ENCODE measurements at places on chromosomes 11 and 22. TPM values are rescaled to one million over a fixed set of nuclear protein-coding genes. Genes with fewer than 3 reads are reported as not detected.

DNA sequence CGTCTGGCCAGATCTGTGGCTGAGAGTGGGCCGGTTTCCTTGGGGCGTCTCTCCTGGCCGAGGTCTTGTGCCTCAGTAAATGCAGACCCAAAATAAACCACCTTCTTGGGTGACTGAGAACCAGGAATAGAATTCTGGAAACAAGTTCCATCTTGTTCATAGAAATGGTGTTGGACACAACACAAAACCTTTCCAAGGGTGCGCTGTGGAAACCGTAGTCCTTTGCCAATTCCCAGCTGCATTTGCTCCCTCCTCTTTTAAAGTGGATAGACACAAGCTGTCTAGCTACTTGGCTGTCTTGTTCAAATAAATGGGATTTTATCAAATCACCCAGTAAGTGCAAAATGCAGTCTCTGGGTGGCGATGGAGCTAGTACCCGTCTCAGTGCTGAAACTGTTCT is 300.2 kb downstream of the SHANK2 start:
- DNase-seq, result no peak
- no peaks in the 10 kb centered on the region for H3K4me1 ChIP-seq
- no peaks in the 10 kb centered on the region for H3K36me3 ChIP-seq
- H3K27me3 ChIP-seq, result no peaks in the 10 kb centered on the region
- no peak overlapping the region for H3K27ac ChIP-seq
- H3K4me3 ChIP-seq, result no peak overlapping the region

GRCh38 chr11:120545813-120546212 is 34.3 kb downstream of the GRIK4 start:
- H3K4me3 ChIP-seq, result no peak overlapping the region
- no peaks in the 10 kb centered on the region for H3K36me3 ChIP-seq
- no peaks in the 10 kb centered on the region for H3K27me3 ChIP-seq
- DNase-seq, result no peak
- H3K27ac ChIP-seq, result no peak overlapping the region

DNA sequence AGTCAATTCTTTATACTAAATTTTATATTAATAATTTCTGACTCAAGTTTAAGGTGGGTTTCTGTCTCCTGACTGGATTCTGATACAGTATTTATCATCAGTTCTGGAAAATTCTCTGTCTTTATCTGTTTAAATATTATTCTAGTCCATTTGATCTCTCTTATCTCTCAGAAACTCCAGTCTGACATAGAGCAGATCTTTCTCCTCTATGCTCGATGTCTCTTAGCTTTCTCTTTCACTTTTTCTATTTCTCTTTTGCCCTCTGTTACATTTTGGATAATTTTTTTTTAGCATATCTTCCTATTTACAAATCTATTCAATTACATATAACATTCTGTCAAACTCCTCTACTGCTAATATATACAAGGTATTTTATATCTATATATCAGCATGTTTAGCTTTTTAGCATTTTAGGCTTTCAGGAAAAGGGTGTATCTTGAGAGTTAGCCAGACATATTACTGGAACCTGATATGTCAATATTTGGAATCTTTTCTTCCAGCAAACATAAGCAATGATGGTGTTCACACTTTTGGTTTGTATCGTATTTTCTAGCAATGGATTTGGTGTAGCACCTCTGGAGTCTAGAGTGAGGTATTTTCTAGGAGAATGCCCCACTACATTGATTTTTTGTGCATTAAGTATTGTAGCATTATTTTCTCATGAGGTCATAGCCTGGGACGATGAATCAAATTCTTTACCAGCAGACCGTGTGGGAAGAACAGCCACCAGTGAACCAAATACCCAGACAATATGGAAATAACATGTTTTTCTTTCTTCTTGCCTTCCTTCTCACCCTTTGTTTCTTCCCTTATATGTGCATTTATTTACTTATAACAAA is 4.1 kb upstream of the NNMT start:
- H3K4me1 ChIP-seq, result peaks cover 39% of the 10 kb centered on the region
- peak overlapping the region; percentile 10 for H3K4me3 ChIP-seq
- no peaks in the 10 kb centered on the region for H3K36me3 ChIP-seq
- peak overlapping the region; percentile 99 for H3K27ac ChIP-seq
- no peak for DNase-seq
- no peaks in the 10 kb centered on the region for H3K27me3 ChIP-seq

- no peaks in the 10 kb centered on the region for H3K4me1 ChIP-seq
- DNase-seq, result no peak
These were observed 41.0 kb upstream of the TH start for GRCh38 chr11:2212411-2213251.

The CHRDL2 gene
- total RNA-seq, result not detected

- H3K36me3 ChIP-seq, result peaks cover 53% of the 10 kb centered on the region
- H3K4me3 ChIP-seq, result no peak overlapping the region
- peaks cover 23% of the 10 kb centered on the region for H3K4me1 ChIP-seq
- DNase-seq, result no peak
These were observed 111.3 kb downstream of the ETS1 start for GRCh38 chr11:128476049-128476448.

GRCh38 chr11:110075105-110075846 is 17.9 kb upstream of the ZC3H12C start:
- H3K27ac ChIP-seq, result no peak overlapping the region
- no peaks in the 10 kb centered on the region for H3K27me3 ChIP-seq
- DNase-seq, result no peak
- H3K4me1 ChIP-seq, result no peaks in the 10 kb centered on the region

DNA sequence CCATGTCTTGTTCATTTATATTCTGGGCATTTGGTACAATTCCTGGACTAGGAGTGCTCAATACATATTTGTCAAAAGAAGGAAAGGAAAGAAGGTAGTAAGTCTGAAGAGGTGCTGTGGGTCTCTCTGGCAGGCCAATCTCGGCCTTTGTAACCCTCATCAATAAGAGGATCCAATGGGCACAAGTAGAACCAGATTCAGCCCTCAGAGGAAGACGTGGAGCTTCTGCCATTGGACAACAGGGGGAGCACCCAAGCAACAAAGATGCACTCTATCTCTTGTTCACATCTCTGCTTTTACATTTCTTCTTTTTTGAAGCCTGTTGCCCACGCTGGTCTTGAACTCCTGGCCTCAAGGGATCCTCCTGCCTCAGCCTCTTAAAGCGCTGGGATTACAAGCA is 2.2 kb upstream of the VPS11 start:
- no peak for DNase-seq
- no peaks in the 10 kb centered on the region for H3K27me3 ChIP-seq
- H3K4me3 ChIP-seq, result no peak overlapping the region
- H3K27ac ChIP-seq, result no peak overlapping the region

GRCh38 chr22:45290410-45290936 is 5.7 kb downstream of the UPK3A start:
- no peaks in the 10 kb centered on the region for H3K36me3 ChIP-seq
- no peaks in the 10 kb centered on the region for H3K4me1 ChIP-seq
- no peak for DNase-seq
- no peak overlapping the region for H3K4me3 ChIP-seq
- H3K27me3 ChIP-seq, result no peaks in the 10 kb centered on the region

DNA sequence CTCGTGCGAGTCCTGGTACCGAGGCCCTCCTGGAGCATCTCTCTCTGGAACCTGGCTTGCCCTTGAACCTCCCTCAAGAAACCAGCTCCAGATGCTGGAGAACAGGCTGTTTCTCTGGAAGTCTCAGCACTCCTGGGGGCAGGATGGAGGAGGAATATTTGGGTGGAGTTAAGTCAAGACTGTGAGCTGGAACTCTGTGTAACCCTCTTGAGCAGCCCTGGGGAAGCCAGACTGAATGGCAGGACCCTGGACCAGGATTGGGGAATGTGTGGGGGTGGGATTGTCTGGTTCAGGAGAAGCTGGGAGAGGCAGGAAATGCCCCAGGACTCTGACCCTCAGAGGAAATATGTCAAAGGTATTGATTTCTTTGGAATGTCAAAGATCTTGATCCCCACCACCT is 7.7 kb downstream of the CREB3L1 start:
- H3K36me3 ChIP-seq, result no peaks in the 10 kb centered on the region
- DNase-seq, result no peak
- no peak overlapping the region for H3K4me3 ChIP-seq
- H3K4me1 ChIP-seq, result no peaks in the 10 kb centered on the region

GRCh38 chr11:7057641-7058040 is 31.2 kb upstream of the RBMXL2 start:
- no peak for DNase-seq
- H3K4me3 ChIP-seq, result no peak overlapping the region
- no peak overlapping the region for H3K27ac ChIP-seq
- no peaks in the 10 kb centered on the region for H3K27me3 ChIP-seq
- H3K4me1 ChIP-seq, result no peaks in the 10 kb centered on the region

- H3K27ac ChIP-seq, result no peak overlapping the region
- no peaks in the 10 kb centered on the region for H3K27me3 ChIP-seq
- H3K4me3 ChIP-seq, result no peak overlapping the region
- H3K36me3 ChIP-seq, result no peaks in the 10 kb centered on the region
These were observed 572.6 kb downstream of the INSC start for GRCh38 chr11:15687342-15687741.

The SYT9 gene
- 3.1 TPM for total RNA-seq

DNA sequence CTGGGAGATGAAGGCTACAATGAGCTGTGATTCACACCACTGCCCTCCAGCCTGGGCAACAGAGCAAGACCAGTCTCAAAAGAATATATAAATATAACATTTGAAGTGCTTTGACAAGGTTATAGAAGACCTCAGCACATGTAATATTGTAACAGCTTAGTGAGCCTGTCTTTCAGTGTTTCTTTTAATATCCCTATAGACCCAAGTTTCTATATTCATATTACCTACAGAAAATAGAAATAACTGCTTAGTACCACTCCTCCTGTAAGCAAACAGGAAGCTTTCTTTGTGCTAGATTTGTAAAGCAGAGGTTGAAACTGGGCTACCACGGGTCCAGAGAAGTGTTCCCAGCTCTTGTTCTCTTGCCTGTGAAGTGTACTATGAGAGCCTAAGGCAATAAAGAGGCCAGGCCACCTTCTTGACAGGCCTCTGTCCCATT is 68.2 kb downstream of the PPP2R1B start:
- H3K4me1 ChIP-seq, result no peaks in the 10 kb centered on the region
- H3K4me3 ChIP-seq, result no peak overlapping the region
- H3K27ac ChIP-seq, result no peak overlapping the region
- no peaks in the 10 kb centered on the region for H3K36me3 ChIP-seq
- no peak for DNase-seq

The GPR83 gene
- not detected for total RNA-seq

DNA sequence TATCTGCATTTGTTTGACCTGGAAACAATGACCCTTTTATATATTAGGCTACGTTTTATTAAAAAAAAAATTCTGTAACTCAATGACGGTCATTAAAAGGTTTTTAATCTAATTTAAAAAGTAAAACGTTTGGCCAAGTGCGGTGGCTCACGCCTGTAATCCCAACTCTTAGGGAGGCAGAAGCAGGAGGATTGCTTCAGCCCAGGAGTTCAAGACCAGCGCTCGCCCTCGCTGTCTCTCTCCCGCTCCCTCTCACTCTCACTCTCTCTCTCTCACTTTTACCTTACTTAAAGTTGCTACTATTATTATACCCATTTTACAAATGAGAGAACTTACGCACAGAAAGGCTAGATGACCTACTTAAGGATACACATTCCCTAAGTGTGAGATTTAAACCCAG is 814 bp upstream of the NARS2 start:
- H3K27me3 ChIP-seq, result no peaks in the 10 kb centered on the region
- DNase-seq, result no peak
- peaks cover 10% of the 10 kb centered on the region for H3K4me1 ChIP-seq
- H3K4me3 ChIP-seq, result peak overlapping the region; percentile 95
- H3K27ac ChIP-seq, result peak overlapping the region; percentile 91
- H3K36me3 ChIP-seq, result peaks cover 4% of the 10 kb centered on the region

DNA sequence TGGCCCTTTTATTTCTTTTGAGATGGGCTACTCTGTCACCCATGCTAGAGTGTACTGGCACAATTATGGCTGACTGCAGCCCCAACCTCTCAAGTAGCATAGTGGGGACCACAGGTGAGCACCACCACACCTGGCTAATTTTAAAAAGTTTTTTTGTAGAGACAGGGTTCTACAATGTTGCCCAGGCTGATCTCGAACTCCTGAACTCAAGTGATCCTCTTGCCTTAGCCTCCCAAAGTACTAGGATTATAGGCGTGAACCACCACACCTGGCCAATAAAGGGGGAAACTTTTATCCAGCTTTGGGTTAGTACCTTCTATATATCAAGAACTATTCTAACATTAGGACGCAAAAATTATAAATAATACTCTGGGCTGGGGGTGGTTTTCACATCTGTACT is 52.1 kb downstream of the MAPK1 start:
- H3K27ac ChIP-seq, result peak overlapping the region; percentile 78
- no peak for DNase-seq
- H3K36me3 ChIP-seq, result no peaks in the 10 kb centered on the region
- no peak overlapping the region for H3K4me3 ChIP-seq
- H3K4me1 ChIP-seq, result peaks cover 21% of the 10 kb centered on the region

The NXPE4 gene
- not detected for total RNA-seq

- H3K27ac ChIP-seq, result no peak overlapping the region
- H3K4me1 ChIP-seq, result no peaks in the 10 kb centered on the region
- DNase-seq, result no peak
- no peaks in the 10 kb centered on the region for H3K36me3 ChIP-seq
- H3K27me3 ChIP-seq, result no peaks in the 10 kb centered on the region
- H3K4me3 ChIP-seq, result no peak overlapping the region
These were observed 1338.4 kb downstream of the TBC1D22A start for GRCh38 chr22:48100685-48101417.

GRCh38 chr11:27372164-27372563 is 9.1 kb upstream of the CCDC34 start:
- H3K27me3 ChIP-seq, result no peaks in the 10 kb centered on the region
- peaks cover 16% of the 10 kb centered on the region for H3K36me3 ChIP-seq
- H3K27ac ChIP-seq, result no peak overlapping the region
- no peaks in the 10 kb centered on the region for H3K4me1 ChIP-seq
- DNase-seq, result no peak

The MMP7 gene
- not detected for total RNA-seq

The APOBEC3A gene
- not detected for total RNA-seq

The SLC7A4 gene
- 20.4 TPM for total RNA-seq

The CABP4 gene
- total RNA-seq, result not detected

DNA sequence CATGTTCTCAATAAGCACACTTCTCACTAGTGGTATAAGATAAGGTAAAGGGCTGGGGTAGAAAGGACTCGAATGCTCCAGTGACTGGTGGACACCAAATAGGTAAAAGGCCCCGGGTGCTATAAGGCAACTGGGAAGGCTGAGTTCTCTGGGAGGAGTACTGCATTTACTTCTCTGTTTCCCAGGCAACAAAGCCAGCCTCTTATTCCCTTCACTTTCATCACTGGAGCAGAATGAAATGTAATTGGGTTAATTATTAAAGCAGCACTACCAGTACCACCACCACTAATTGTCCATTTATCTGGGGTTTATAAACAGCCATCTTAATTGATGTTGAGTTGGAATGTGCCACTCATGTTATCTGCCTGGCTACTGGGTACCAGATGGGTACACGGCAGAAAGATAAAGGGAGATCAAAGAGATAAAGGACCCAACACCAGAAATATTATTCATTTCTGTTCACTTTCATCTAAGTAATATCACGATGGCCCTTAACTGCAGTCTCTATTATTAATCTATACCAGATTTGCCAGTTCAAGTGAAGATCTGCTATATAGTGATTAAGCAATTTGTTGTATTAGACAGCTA is 94.4 kb upstream of the CHRM4 start:
- no peaks in the 10 kb centered on the region for H3K27me3 ChIP-seq
- H3K36me3 ChIP-seq, result no peaks in the 10 kb centered on the region
- H3K27ac ChIP-seq, result no peak overlapping the region
- no peaks in the 10 kb centered on the region for H3K4me1 ChIP-seq

The OR51B2 gene
- not detected for total RNA-seq

Measured in ascending aorta (tissue), 2 donors.